ENCODE measurements at places on chromosomes 11 and 22.

GRCh38 chr11:54558919-54559318 lies 44.9 kb downstream of the OR4C46 start:
- no peak for DNase-seq

- no peak for DNase-seq
These were observed 183.9 kb downstream of the CEP164 start for GRCh38 chr11:117511483-117511930.

GRCh38 chr11:63770763-63771162 lies 2.2 kb upstream of the ZFTA start:
- DNase-seq, result no peak

DNA sequence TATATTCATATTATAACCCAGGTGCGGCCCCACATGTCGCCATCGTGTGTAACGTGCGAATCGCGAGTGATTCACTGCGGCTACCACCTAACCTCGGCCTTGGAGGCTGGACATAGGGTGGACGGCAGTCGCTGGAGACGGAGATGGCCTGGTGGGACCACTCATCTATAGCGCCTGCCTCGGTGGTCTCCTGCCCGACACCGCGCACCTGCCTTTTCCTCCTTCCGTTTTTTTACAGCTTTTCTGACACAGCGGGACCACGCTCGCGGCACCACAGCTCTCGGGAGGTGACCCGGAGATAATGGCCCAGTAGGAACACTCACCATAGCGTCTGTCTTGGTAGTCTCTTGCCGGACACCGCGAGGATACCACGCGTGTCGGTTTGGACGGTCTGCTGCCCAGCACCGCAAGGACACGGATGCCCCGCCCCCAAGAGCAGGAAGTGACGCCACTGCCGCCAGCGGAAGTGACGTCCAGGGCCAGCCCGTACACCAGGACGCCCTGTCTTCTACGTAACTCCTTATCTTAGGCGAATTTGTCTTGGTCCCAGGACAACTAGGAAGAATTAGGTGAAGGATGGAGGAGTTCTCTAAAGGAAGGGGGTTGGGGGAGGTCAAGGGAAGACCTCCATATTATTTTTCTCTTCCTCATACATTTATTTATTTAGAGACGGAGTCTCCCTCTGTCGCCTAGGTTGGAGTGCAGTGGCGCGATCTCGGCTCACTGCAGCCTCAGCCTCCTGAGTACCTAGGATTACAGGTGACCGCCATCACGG lies 6.4 kb downstream of the SNU13 start:
- DNase-seq, result peak; percentile 86
